ENCODE measurements at places on chromosomes 11 and 22.

DNA sequence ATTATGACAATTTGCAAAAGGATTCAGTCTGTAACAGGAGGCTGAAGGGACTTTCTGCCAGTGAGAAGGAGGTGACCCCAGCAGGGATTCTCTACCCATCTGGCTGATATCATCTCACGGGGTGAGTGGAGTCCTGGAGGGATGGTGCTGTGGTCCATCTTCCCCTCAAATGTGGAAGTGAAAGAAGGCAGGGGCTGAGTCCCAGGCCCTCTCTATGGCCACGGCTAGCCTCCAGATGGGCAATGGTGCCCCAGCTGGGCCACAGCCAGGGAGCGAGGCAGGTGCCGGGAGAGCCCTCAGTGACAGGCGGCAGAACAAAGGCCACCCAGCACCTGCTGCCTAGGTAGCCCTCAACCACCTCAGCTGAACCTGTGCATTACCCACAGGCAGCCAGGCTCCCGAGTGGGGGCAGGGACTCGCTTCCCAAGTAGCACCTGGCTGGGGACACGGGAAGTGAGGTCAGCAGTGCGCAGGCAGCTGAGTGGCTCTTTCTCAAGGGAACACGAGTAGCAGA is 6.7 kb downstream of the NECTIN1 start:
- DNase-seq, result no peak

- DNase-seq, result no peak
Measured at GRCh38 chr22:38494939-38495338, 11.2 kb downstream of the DDX17 start.

- no peak for DNase-seq
Measured at GRCh38 chr11:133360860-133361688, 171.2 kb downstream of the OPCML start.

DNA sequence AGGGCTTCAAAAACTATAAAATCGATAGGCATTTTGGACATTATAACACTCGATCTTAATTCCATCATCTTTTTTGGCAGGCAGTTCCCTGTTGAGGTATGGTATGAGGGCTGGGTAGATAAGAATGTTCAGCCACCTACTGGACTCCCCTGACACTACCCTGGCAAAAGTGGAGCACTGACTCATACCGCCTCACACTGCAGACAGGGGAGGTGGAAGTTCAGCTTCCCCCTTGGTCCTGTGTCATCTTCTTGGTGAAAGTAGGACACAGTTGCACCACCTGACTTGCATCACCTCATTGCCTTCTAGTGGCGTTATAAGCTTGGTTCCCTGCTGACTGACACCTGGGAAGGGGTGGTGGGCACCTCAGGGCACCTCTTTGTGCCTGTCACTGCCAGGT is 30.4 kb downstream of the PAAF1 start:
- peak; percentile 42 for DNase-seq

Data from fibroblast of upper back skin (primary cell).